ENCODE measurements at places on chromosomes 5 and 9.

DNA sequence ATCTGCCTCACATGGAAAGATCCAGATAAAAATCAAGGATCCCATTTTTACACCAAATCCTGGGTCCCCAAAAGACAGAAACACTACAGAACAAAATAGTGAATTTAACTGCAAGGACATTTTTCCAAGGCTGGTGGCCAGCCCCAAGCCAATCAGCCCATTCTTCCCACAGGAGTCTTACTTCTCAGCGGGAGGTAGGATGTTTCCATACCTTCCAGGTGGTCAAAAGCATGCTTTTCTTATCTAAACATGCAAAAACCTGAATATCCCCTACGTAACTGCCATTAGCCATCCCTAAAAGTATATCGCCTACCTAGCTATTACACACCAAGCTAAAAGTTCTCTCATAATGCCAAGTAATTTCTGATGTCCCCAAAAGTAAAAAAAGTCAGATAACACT, 20.6 kb downstream of the TMEM161B start:
- no peak for DNase-seq

DNA sequence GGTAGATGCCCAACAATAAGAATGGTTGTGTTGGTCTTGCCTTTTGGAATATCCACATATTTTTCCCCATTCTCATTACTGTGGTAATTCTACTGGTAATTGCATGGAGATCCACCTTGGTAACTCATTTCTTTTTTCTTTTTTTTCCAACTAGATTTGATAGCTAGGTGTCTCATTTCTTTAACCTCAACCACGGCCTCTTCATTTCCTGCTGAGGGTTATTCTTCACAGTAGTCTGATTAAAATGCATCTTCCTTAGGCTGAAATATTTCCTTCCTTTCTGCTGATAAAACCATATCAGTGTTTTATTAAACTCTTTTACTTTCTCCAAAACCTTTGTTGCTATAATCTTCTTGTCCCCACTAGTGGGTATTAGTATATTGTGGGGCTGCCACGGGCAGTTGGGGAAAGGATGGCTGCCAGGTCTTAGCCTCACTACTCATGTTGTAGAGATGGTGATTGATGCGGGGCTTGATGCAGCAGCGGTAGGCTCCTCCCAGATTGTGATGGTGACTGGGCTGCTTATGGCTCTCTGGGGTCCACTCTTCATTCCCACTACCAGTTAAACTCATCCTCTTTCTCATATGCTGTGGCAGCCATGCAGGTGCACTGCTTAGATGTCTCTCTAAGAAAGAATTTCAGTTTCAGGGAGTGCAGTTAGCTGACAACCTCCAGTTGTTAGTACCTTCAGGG, 35.9 kb downstream of the KIF2A start:
- peak; percentile 20 for DNase-seq

DNA sequence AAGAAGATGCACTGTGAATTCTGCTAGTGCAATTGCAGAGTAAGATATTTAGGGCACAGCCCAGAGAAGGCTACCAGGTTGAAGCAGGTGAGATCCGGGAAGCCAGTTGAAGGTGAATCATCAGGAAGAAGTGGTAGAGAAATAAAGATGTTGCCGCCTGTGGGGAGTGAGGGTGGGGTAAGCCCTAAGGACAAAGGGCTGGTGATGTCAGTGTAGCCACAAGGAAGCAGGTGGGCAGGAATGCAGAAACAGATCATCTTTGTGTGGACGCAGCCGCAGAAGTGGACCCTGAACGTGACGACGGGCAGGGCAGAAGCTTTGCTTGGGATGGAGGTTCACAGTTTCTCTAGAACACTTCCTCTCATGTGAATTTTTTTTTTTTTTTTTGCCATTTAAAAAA, 164.2 kb downstream of the ACTL7B start:
- no peak for DNase-seq

GRCh38 chr5:4044881-4045280, 449.2 kb downstream of the IRX1 start:
- no peak for DNase-seq

DNA sequence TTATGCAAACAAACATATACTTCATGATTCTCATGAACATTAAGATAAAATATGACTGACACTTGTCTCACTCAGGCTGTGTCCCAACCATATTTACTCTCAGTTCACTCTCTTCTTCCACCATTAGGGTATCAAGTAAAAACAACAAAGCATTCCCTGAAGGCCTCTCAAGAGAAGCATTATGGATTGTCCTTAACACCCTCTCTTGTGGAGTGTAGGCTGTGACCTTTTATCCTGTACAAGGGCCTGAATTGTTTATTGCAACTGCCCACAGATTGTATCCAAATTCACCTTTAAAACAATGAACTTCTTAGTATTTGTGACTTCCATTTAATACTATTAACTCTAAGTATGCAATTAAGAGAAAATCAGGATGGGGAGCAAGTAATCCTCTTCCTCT, 78.1 kb downstream of the RICTOR start:
- DNase-seq: no peak

- no peak for DNase-seq
Measured at GRCh38 chr9:15253197-15253596, 53.8 kb downstream of the TTC39B start.

DNA sequence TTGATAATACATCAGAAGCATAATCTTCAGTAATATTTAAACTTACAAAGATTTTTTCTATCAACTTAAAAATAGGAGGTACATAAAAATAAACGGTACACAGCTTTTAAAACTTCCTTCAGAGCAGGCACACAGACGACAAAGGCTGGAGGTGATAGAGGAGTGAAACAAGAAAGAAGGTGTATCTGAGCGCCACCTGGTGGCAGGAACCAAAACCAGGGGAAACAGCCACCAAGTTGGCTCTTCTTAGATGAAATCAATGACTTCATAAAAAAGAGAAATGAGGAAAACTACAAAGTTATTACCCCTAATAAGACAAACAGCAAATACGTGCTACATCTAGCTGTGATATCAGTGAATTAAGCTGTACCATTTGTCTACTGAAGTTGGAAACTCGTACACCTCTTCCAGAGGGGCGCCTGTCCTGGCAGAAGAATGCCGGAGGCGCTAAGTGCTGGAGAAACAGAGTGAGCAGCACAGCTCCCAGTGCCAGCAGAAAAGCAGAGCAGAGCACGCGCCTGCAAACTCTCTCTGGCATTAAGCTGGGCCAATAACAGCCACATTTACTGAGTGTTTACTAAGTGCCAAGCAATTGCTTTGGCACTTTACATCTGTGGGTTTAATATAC, 85.9 kb downstream of the SETX start:
- DNase-seq: peak; percentile 84

GRCh38 chr5:43296835-43297234, 16.4 kb downstream of the HMGCS1 start:
- no peak for DNase-seq

DNA sequence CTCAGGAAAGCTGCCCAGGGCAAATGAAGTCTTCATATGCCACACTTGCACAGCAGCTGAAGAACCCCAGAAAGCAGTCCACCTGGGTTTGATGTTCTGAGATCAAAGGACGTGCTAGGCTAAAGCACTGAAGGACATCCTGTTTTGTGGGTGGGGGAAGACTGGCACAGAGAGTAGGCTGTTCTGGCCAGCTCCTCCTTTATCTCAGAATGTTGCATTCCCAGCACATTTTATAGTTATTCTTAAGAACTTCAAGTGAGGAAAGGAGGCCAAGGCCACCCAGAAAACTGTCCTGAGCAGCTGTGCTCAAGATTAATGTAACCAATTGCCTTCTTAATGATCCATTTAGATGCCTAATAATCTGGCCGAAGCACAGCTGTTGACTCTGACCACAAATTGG, 10.9 kb downstream of the SHOC1 start:
- DNase-seq: no peak

- DNase-seq: no peak
Measured at GRCh38 chr5:160159991-160160792, 40.9 kb upstream of the PWWP2A start.

GRCh38 chr5:176420972-176421544, 4.7 kb upstream of the CLTB start:
- no peak for DNase-seq

DNA sequence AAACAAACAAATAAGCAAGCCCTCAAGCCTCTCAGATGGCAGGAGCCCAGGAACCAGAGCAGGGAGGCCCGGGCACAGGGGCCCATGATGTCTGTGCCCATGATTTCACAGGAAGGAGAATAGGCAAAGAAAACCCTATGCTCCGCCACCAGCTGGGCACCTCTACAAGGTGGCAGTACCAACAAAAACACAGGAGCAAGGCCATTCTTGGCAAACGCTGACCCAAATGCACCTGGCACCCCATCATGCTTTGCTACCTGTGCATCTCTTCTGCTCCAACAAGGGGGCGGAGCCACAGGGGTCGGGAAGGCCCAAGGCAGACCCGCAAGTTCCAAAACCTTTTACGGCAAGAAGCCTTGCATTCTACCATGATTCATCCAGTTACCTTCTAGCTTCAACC, 3.1 kb downstream of the BRD3 start:
- peak; percentile 30 for DNase-seq

DNA sequence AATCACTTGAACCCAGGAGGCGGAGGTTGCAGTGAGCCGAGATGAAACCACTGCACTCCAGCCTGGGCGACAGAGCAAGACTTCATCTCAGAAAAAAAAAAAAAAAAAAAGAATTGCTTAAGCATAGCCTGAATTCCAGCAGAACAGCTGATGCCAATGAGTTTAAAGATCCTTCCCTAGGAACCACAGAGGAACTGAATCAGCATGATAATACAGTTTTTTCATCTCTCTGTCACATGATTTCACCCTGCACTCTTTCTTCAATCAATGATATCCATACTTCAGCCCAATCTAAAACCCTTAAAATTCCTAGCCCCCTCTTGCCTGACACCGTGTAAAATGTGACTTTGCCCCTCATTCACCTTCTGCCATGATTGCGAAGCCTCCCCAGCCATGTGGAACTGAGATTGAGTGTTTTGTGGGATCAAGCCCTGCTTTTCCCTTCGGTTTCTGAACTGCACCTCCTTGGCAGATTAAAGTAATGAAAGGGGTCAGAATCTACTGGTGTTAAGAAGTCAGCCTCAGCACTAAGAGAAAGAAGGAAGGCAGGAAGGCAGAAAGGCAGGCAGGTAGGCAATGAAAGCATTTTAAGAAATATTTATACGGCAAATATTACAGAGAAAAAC, 20.9 kb upstream of the DMXL1 start:
- no peak for DNase-seq

DNA sequence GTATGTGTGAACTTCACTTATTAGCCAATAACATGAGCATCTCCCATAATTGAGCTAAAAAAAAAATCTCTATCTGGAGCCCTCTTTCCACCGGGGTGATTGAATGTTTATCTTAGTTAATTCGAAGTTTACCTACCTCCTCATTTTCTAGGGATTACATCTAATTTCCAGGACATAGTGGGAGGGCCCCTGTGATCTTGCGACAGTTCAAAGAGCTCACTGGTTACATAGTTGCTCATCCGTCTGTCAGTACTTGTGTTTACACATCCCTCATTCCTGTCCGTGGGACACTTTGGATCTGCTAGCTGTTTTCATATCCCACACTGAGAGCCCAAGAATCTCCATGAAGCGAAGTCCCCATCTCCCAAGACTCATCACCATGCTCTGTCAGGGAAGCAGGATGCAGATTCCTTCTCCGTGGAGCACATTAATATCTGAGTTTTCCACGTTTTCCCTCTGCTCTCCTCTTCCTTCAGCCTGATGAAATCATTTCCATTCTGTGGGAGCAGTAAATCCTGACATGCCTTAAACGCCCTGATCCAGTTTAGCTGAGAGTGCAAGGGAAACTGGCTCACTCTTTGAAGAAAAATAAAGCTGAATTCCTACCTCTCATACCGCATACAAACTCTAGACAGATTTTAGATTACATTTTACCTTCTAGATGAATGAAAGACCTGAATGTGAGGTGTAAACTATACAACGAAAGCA, 10.2 kb upstream of the SFXN1 start:
- no peak for DNase-seq

GRCh38 chr9:112620388-112620787, 97.5 kb downstream of the INIP start:
- DNase-seq: no peak

DNA sequence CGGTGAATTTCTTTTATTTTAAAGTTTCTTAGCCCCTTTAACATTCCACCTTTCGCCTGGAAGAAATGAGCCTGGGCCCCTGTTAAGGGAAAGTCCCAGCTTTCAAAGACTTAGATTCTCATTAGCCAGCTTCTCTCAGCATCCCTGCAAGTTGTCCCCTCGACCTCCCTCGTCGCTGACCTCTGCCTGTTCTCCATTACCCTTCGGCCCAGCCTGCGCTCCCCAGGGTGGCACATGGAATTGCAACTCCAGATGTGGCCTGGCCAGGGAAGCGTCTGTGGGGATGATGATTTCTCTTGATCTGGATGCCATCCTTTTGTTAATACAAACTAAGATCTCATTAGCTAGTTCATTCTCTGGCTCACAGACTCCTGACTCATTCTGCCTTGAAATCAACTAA, 43.4 kb upstream of the FANCC start:
- DNase-seq: no peak

GRCh38 chr9:15735083-15735857, 182.4 kb downstream of the CCDC171 start:
- no peak for DNase-seq

- no peak for DNase-seq
Measured at GRCh38 chr5:53191548-53192165, 82.1 kb upstream of the MOCS2 start.

DNA sequence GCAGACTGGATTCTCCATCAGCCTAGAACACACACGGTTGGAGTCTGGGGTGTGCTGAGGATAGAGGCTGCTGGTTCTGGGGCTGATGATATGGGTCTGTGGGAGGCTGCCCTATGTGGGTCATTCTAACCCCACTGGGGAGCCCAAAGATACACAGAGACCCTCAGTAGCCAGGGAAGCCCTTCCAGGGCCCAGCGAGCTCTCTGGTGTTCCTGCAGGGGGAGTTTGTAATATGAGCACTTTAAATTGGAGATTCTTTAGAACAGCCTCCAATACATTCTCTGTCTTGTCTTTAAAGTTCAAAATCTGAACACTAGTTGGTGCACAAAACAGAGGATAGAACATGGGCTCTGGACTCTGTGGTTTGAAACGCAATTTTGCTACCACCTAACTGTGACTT, 2.4 kb downstream of the ACTL7A start:
- no peak for DNase-seq

GRCh38 chr9:127209948-127210640, 54.5 kb upstream of the GARNL3 start:
- no peak for DNase-seq

GRCh38 chr5:81909677-81910076, 62.1 kb upstream of the ATG10 start:
- DNase-seq: no peak

- no peak for DNase-seq
Measured at GRCh38 chr5:157535042-157535865, 40.3 kb downstream of the ADAM19 start.

DNA sequence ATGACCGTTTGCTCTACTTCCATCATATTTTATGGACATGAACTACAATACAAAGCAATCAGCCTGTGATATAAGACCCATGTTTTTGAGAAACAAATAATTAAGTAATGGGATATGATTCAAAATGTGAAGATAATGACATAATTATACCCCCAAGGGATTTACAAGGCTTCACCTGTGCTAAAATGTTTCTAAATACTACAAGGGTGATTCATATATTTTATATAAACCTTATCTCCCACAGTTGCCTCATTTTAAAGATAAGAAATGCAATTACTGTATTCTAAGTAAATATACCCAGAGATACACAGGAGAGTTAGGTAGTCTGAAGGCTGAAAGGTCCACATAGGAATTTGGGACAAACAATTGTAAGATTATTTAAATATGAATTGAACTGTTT, 662.0 kb upstream of the CHD1 start:
- no peak for DNase-seq

Measured in CD4-positive, alpha-beta T cell (primary cell).